ENCODE measurements at places on chromosomes 4 and X.

GRCh38 chr4:133972586-133972985 is 229.0 kb downstream of the PABPC4L start:
- DNase-seq, result no peak

DNA sequence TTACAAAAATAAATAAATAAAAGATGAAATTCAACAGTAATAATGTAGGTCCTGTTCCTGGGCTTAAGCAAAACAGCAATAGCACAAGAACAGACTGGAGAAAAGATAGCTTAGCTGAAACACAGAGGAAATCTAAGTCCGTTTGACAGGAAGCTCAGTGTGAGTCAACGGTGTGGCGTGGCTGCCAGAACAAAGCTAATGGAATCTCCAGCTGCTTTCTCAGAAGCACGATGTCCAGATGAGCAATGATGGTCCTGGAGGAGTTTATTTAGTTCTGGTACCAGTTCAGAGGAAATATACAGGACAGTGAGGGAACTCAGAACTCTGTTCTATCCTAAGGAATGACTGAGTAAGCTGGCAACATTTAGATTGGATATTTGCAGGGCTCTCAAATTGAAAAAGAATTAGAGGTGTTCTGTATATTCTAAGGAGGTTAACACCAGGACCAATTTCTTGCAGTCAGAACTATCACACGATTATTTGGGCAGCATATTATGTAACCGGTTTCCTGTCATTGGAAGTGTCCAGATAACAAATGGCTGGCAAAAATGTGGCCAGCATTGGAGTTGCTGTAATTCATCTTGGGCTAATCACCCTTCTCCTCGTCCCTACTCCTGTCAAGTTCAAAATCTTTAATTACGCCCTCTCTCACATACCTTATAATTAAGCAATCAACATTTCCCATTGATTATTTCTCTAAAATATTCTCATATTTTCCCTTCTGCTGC is 12.7 kb downstream of the GAB3 start:
- peak; percentile 29 for DNase-seq

- DNase-seq, result no peak
Measured at GRCh38 chr4:165784672-165785071, 88.4 kb upstream of the TLL1 start.

- DNase-seq, result peak; percentile 33
Measured at GRCh38 chrX:40095583-40096394, 2.0 kb downstream of the BCOR start.

DNA sequence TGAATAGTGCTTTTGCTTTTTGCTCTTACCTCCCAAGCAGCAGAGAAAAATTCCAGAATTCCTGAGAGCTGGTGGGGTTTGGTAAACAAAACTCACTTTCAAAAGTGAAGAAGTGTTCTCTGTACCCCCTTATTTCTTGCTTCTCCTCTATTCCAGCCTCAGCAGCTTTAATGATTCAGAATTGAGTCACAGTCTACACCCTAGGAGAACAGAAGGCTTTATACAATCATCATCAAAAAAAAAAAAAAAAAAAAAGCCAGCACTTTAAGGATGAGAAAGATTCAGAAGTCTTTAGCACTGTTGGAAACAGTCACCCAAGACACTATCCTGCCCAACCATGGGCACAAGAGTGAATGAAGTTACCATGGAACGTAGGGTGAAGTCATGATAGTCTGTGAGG is 1583.1 kb upstream of the PCDH10 start:
- DNase-seq, result no peak

DNA sequence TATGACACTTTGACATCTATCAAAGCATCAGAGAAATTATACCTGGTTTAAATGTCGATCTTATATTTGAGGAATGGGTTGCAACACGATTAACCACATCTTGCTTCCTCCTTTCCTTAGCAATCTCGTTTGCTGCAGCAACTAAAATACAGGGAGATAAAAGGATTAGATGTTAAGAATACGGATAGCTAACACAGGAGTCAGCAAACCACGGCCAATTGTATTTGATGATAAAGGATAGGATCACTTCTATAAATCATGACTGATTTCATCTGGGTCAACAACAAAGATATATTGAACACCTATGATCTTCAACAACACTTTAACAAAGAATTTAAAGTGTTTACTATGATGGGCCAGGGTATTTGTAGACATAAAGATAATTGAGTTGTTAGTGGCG is 5.0 kb downstream of the MAP7D3 start:
- DNase-seq, result no peak

DNA sequence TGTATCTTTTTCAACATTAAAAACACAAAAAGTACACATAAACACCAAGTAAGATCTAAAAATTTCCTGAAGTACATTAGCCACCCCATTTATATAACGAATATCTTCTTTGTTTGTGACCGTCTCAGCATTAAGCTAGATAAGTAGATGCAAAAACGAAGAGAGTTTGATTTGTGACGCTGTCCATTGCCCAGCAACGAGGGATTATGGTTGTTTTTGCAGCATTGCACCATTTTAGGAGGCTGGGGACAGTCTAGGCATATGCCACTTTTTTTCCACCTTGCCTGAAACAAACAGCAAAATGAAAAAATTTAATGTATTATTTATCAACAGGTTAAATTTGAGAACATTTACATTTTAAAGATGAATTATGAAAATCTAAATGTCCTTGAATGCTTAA is 12.0 kb upstream of the IGSF1 start:
- no peak for DNase-seq

- no peak for DNase-seq
Measured at GRCh38 chr4:181508601-181509000, 734.6 kb upstream of the TENM3 start.

DNA sequence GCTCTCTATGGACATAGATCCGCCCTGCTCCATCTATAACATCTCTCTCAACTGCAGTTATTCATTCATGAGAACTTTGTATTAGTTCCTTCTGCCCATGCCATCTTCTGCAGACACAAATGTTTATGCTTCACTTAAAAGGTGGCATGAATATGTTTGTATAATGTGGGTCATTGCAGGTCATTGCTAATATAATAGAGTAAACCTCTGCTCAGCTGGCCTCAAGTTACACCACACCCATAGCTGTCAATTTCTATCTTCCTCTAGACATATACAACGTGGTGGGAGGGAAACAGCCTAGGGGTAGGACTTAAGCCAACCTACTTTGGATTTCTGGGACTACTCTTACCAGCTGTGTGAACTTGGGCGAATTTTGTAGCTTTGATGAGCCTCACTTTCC is 129.8 kb downstream of the ATXN3L start:
- DNase-seq, result no peak

DNA sequence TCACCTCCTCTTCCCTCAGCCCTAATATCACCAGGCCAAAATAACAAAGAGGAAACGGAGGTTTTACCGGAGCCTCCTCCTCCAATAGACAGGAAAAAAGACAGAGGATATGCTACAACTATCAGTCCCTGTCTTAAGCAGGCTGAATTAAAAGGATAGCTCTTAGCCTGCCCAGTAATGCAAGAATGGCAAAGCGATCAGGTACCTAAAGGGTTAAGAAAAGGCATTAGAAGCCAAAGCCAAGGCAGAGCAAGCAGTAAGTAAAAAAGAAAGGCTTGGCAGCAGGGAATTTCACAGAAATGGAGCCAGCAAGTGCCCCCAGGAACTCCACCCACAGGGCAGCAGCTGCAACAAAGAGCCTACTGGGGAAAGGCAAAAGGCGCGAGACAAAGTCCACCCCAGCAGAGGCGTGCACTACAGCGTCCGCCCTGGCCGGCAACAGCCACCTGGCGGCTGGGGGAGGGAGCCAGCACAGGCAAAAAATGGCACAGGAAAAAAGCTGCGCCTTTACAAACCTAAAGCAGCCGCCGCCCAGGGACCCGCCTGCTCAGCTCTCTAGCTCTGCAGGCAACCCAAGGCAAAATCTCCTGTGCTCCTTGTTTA is 220.6 kb upstream of the ZC4H2 start:
- DNase-seq, result no peak

DNA sequence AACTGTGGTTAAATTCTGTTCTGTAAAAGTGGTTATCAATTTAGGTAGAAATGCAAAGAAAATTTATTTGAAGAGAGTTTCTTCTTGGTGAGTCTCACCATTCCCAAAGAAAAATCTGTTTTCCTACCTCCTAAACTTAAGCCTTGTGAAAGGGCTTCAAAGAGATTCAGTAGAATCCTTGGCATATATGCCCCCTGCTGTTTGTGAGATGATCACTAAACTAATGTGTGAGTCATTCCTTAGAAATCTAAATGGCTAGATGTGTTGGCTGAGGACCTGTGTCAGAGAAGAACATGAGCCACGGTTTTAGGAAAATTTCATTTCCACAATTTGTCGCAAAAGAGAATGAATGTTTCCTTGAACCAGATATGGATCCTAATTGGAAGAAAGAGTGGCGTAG is 260.9 kb downstream of the SLC7A11 start:
- no peak for DNase-seq

DNA sequence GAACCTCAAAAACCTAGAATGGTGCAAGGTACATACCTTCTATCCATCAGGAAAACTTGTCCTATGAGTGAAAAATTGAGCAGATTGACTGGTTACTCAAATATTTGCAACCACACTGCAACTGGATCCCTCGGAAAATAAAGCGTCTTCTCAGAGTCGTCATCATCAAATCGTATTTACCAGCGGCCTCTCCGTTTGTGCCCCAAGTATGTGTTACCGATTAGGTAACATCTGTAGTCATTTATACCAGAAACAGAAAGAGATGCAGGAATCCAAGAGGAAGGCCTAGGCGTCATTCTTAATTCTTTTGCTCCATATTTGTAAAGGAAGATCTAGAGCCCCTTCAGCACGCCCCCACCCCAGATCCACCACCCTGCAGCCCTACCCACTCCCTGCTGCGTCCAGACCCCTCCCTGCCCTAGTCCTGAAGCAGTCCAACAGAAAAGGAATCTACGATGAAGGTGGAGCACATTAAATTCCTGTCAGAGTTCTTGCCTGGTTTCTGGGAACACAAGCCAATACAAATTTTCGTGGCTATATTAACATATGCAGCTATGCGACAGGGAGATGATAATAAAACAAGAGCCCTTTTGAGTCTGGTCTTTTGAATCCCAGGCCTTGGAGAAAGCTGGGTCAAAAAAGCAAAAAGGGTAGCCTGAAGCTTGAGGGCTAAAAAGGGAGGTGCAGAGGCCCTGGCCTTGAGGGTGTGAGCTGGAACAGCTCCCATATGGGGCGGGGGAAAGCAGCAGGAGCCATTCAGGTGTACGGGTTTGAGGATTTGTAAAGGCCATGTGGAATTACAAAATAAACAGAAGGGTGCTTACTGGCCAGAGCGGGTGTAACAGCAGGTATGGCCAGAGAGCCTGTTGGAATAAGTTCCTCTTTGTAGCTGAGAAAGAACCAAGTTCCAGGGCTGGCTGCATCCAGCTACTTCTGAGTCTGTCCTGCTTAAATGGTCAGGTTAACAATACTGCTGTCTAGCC is 77.0 kb downstream of the ZNF827 start:
- no peak for DNase-seq

DNA sequence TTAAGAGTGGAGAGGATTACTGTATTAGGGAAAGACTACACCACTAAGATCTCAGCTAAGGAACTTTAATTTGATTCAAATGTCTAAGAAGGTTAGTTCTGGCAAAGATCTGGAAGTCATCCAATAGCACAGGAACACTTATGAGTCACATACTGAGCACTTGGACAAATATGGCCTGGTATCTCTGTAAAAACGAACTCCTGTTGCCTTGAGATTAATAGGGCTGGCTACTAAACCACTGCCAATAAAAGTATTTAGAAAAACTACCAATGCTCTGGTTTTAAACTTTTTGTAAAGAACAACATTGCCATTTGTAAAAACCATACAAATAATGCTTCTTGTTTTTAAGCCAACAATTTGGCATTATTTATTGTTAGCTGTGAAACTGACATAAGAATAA is 70.5 kb downstream of the SEC24D start:
- DNase-seq, result no peak

DNA sequence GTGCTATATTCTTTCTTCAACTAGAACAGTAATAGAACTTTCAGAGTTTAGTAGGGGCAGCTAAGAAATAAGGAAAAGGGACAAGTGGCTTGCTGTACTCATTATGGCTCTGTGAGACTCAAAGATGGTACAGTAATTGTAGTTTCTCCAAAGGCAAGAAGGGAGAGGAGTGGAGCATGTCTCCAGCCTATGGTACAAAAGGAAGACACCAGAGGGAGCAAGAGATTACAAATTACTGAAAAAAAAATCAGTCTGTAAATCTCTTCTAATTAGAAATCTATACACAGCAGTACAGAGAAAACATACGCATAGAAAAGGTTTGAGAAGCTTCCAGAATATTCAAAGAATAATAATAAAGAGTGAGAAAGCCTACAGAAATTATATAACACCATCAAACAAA is 61.4 kb downstream of the KLHL4 start:
- no peak for DNase-seq

GRCh38 chrX:542179-542578 is 88.4 kb upstream of the SHOX start:
- DNase-seq, result no peak

DNA sequence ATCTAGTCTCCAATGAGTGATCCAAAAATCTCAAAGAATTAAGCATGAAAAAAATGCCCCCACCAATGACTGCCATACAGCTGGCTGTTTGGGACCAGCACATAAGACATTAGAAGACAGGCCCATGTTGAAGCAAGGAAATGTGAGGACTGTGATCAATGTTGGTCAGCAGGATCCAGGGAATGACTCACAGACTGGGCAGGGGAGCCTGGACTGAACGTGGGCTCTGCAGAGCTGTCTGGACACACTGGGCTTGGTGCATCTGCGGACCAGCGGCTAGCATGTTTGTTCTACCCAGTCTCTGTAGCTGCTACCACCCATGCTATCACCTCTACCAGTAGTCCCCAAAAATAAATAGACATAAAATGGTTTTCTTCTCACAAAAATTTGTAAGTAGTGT is 108.6 kb downstream of the PALLD start:
- no peak for DNase-seq

DNA sequence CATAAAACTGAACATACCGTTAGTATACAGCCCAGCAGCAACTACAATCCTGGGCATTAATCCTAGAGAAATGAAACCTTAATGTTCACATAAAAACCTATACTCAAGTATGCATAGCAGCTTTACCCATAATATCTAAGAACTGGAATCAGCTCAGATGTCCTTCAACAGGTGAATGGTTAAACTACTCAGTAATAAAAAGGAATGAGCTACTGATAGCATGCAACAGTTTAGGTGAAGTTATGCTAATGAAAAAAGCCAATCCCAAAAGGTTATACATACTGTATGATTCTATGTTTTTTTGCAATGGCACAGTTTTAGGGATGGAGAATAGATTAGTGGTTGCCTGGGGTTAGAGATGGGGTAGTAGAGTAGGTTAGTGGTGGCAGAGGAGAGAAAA is 9.3 kb downstream of the HTT start:
- no peak for DNase-seq

DNA sequence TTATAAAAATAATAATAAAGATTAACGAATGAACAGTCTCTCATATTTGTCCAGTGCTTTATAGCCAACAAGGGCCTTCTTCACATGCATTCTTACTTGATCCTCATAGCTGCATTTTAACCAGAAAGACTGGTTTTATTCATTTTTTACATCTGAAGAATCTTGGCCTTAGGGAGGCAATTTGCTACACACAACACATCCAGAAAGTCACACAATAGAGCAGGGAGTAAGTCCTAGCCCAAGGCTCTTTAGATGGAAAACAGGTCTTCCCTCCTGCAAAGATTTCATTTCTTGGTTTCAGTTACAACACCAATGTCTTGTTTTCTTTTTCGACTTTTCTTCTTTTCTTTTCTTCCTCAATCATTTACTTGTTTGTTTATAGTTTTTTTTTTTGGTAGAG is 13.0 kb upstream of the C1GALT1C1 start:
- no peak for DNase-seq

GRCh38 chr4:47010912-47011446 is 17.6 kb upstream of the GABRA4 start:
- no peak for DNase-seq

Data from activated naive CD4-positive, alpha-beta T cell treated with Interleukin-2 at 50 U/mL for 16 hours (primary cell).